ENCODE measurements at places on chromosomes 3 and 15. TPM values are rescaled to one million over a fixed set of nuclear protein-coding genes. Genes with fewer than 3 reads are reported as not detected.

TMF1 gene
- total RNA-seq: 32.2 TPM

SCN11A gene
- total RNA-seq: 0.07 TPM

ZNF445 gene
- total RNA-seq: 12.0 TPM

RTP1 gene
- total RNA-seq: not detected

ECE2 gene
- not detected for total RNA-seq

PCOLCE2 gene
- 12.1 TPM for total RNA-seq

AHSG gene
- total RNA-seq: not detected

CAND2 gene
- 3.3 TPM for total RNA-seq

TRIM42 gene
- total RNA-seq: not detected

RASGRF1 gene
- not detected for total RNA-seq

MEX3B gene
- total RNA-seq: 9.6 TPM

CHL1 gene
- not detected for total RNA-seq

C2CD4A gene
- 3.2 TPM for total RNA-seq

MITF gene
- 3.3 TPM for total RNA-seq

POTEB gene
- total RNA-seq: not detected

DAZL gene
- not detected for total RNA-seq

GOLGA8K gene
- total RNA-seq: 0.46 TPM

CCDC54 gene
- not detected for total RNA-seq

TTLL13 gene
- 0.04 TPM for total RNA-seq

SLC2A2 gene
- total RNA-seq: not detected

CLDN11 gene
- 227 TPM for total RNA-seq

WNT7A gene
- total RNA-seq: not detected

GABRR3 gene
- total RNA-seq: not detected

LYSMD2 gene
- 11.0 TPM for total RNA-seq

ARNT2 gene
- under 0.01 TPM for total RNA-seq

GPR176 gene
- 84.3 TPM for total RNA-seq

PATL2 gene
- not detected for total RNA-seq

DENND4A gene
- 26.7 TPM for total RNA-seq

ROBO1 gene
- total RNA-seq: 16.8 TPM

STAB1 gene
- total RNA-seq: 189 TPM

SEMA3B gene
- total RNA-seq: 0.53 TPM

TERC gene
- 108 TPM for total RNA-seq

PRICKLE2 gene
- 5.3 TPM for total RNA-seq

CAV3 gene
- total RNA-seq: not detected

SMARCC1 gene
- 42.5 TPM for total RNA-seq

FBXL22 gene
- total RNA-seq: 0.11 TPM

IL16 gene
- total RNA-seq: 0.20 TPM

CELF6 gene
- total RNA-seq: not detected

CBLB gene
- total RNA-seq: 19.0 TPM

ADAMTSL3 gene
- total RNA-seq: not detected

GHSR gene
- total RNA-seq: not detected

GOLGA8R gene
- 1.3 TPM for total RNA-seq

ISLR gene
- not detected for total RNA-seq

PRR20G gene
- total RNA-seq: not detected

LIPH gene
- total RNA-seq: 0.07 TPM

STARD9 gene
- total RNA-seq: 4.8 TPM

CCDC39 gene
- not detected for total RNA-seq

RHCG gene
- total RNA-seq: not detected

RTP4 gene
- total RNA-seq: 0.99 TPM

CMTM7 gene
- 12.6 TPM for total RNA-seq

GOLGA8Q gene
- 0.59 TPM for total RNA-seq

UBAP1L gene
- 0.40 TPM for total RNA-seq

MGLL gene
- 92.3 TPM for total RNA-seq

IQCH gene
- total RNA-seq: 1.4 TPM

All from pulmonary artery endothelial cell (primary cell).